ENCODE measurements at places on chromosomes 2 and 18.
A peak's percentile ranks its signal among the peaks of the same experiment; 100 is the strongest.

DNA sequence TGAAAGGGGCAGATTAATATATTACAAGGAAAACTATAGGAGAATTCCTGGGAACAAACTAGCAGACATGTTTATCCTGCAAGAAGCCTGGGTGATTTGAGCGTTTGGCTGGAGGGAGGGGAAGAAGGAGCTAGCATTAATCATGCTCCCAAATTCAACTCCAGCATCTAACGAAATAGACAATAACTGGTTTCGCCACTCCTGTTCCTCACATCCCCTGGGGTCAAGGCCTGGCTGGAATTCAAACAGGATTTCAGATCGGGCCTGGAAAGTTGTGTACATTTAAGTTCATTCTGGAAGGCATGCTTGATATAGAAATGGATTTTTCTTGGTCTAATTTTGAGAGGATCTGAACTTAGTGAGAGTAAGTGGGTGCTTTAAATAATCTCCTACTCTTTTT is 126.1 kb upstream of the CTAGE1 start:
- DNase-seq, result no peak

DNA sequence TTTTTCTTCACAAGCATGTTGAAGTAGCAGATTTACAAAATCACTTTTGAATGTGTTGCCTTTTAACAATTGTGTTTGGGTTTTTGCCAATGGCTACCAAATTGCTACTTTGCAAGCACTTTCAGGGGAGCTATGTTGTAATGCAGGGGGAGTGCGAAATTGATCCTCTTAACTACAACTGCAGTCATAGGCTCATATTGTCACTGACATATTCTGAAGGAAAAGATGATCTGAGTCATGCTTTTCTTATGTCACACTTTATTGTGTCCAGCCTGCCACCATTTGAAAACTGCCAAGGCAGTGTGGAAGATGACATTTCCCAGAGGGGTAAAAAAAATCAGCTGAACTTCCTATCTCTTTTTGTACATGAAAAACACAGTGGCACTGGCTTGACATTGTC is 74.9 kb downstream of the GPD2 start:
- DNase-seq, result no peak

GRCh38 chr18:61921621-61922235 is 28.9 kb upstream of the RNF152 start:
- no peak for DNase-seq

GRCh38 chr2:118013221-118013723 is 598 bp downstream of the CCDC93 start:
- DNase-seq, result peak; percentile 91

- no peak for DNase-seq
Measured at GRCh38 chr2:17303054-17303453, 215.2 kb downstream of the RAD51AP2 start.

DNA sequence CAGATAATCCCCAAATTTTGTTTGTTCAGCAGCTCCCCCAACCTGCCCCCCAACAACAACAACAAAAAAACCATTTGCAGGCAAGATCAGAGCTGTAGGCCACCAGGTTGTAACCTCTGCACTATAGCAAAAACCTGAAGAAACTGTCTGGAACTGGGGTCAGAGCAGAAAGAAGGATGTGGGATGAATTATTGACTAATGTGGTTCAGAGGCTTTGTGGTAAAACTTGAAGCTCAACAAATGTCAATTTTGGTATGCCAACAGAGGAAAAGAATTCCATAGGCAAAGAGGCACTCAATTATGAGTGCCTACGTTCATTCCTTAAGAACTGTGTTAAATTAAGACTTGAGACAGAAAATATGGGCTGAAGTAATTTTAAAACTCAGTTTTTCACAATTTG is 255.1 kb downstream of the STK39 start:
- no peak for DNase-seq

DNA sequence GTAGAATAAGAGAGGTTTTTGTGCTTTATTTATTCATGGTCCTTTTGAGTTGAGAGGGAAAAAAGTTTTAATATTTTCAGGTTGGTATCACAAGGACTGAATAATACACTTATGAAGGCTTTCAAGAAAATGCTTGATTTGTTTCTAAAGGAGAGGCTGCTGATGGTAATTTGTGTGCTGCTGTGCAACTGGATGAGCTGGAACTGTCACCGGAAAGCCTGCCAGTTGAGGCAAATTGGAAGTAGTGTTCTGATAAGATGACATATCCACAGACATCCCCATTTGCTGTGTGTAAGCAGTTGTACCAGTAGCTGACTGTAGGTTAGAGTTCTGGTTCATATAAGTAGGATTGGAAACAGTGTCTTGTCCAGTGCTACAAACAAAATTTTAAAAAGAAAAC is 21.6 kb upstream of the CACNB4 start:
- DNase-seq, result no peak

GRCh38 chr18:10315522-10315921 is 138.9 kb upstream of the APCDD1 start:
- DNase-seq, result no peak

GRCh38 chr18:62085756-62086155 is 101.1 kb downstream of the PIGN start:
- DNase-seq, result no peak

- no peak for DNase-seq
Measured at GRCh38 chr2:104790100-104790811, 63.7 kb upstream of the POU3F3 start.

GRCh38 chr2:222915092-222915957 is 54.5 kb downstream of the ACSL3 start:
- DNase-seq, result no peak

DNA sequence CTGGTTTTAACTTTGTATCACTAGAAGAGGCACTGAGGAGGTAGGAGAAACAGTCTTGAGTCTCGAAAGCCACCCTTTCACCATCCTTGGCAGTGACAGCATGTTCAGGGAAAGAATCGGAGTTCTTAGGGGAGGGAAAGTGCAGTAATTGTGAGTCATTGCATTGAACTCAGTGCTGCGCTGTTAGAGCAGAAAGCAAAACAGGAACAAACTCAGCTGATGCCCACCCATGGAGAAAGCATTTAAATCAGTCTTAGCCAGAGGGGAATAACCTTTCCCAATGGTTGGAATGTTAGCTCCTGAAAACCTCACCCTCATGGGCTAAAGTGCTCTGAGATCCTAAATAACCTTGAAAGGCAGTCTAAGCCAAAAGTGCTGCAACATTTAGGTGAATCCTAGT is 845.6 kb upstream of the CNTNAP5 start:
- DNase-seq, result no peak

DNA sequence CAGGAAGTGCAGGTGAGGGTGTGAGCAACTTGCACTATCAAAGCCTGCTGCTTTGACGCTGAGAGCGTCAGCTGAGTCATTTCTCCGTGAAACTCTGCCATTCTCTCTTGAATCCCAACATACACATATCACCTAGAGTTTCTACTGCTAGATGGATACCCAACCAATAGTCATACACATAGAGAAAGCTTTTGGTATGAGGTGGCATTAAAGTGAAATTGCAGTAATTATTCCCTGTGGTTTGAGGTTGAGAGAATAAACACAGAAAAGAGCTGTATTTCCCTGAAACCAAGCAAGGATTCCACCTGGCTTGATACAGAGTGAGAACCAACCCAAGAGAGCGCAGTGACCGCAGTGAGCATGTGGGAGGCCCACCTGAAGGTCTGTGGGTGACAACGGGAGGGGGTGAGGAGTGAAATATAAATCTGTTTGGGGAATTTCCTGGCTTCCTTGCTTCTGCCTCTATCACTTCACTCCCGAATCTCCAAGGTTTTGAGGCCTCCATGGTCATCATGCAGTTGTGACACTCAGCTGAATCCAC is 28.8 kb upstream of the TMEM18 start:
- no peak for DNase-seq

DNA sequence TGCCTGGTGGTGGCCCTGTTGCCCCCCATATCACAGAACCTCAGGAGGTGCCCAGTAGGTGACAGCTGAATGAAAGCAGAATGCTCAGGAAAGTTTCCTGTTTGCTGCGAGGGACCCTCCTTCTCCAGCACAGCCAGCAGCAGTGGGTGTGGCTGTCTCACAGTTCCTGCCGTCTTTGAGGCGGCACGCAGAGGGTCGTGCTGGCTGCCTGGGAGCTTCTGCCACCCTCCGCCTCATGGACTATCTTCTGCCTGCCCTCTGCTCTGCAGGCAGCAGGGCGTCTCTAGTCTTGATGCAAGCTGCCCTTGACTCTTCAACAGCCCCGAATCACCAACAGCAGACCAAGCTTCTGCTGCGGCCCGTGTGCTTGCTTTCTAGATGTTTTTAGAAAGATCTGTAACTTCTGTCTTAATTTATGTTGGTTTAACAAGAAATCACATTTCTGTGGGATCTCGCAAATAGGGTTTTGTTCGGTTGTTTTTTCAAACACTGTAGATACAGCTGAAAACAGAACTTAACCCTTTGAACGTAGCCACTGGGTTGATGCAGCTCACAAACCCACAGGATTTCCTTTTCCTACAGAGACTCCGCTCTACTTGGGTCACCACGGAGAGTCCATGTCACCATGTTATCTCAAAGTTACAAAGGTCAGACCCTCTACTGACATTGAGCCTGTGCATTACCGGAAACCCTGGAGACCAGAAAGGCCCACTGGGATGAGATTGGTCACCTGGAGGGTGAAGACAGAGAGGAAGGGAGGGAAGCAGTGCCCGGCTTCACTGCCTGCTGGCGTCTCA is 144.9 kb downstream of the ACOXL start:
- DNase-seq, result no peak

All from mesenteric fat pad (tissue), 1 donor.